ENCODE measurements at places on chromosomes 4 and X.
A peak's percentile ranks its signal among the peaks of the same experiment; 100 is the strongest.

GRCh38 chr4:161919442-161920220 lies 244.2 kb downstream of the FSTL5 start:
- DNase-seq = no peak

DNA sequence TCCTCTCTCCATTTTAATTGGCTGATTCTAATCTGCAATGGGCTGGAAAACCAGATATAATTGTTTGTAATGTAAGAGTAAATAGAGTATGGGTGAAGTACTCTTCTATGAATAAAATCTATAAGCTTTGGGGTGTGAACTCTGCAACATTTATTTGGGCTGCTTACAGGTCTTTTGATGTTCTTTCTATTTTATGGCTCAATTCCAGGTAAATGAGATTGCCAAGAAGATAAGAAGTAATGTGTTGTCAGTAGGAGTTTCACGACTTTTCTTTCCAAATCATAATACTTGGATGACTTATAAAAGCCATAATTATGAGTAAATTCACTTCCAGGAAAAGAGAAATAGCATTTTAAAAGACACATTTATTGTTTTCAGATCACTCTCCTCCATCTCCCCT lies 103.5 kb downstream of the FMR1NB start:
- DNase-seq = no peak

GRCh38 chrX:150087612-150088011 lies 149.3 kb upstream of the EOLA2 start:
- DNase-seq = no peak

DNA sequence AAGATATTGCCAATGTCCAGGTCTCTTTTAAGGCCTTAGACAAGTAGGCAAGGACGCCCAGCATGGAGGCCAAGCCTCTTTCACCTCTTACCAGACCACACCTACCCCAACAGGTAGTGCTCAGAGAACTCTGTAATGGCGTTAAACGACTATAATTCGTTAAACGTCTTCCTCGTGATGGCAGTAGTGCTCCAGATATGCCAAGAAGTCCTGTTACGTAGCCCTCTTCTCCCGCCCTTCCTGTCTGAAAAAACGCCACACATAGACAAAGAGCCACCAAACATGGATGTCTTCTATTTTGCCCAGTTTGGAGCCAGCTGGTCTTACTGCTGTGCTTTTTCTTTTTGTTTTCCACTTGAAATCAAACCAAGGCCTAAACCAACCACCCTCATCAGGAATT lies 190.7 kb downstream of the OR13H1 start:
- no peak for DNase-seq

DNA sequence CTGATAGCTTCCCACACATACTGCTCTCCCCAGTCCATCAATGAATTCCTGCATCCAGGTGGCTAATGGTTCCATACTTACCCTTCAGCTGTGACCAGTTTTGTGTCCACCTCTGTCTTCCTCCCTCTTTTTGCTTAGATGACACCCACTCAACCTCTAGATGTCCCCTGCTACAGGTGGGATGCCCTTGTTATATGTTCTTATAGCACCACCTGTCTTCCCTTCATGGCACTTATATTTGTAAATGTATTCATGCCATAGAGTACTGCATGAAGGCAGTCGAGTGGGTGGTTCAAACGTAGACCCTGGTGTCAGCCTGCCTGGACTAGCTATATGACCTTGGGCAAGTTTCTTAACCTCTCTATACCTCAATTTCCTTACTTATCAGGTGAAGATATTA lies 6.5 kb upstream of the USP46 start:
- DNase-seq = no peak

DNA sequence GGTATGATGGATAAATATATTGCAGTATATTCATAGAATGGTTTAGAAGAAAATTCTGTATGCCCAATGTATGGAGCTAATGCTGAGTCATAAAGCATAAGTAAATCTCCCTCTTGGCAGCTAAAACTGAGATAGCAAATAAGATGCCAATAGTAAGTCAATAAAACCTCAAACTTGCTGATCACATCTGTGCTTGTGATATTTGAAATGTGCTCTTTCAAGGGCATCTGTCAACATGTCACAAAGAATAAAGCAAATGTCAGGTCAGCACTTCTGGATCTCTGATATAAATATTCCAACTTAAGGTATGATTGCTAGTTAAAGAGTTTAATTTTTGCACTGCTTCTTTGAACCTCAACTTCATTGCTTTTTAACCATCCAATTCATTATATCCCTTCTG lies 262.3 kb upstream of the EMCN start:
- DNase-seq = no peak

GRCh38 chr4:145681956-145682355 lies 2.0 kb downstream of the C4orf51 start:
- DNase-seq = no peak

DNA sequence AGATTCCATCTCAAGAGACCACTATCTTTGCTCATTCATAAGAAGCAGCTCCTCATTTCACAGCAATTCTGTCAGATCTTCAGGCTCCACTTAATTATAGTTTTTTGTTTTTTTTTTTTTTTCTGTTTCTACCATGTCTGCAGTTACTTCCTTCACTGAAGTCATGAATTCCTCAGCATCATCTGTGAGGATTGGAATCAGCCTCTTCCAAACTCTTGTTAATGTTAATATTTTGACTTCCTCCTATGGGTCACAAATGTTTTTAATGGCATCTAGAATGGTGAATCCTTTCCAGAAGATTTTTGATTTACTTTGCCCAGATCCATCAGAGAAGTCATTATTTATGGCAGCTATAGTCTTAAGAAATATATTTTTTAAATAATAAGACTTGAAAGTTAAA lies 53.1 kb downstream of the BMP2K start:
- no peak for DNase-seq

DNA sequence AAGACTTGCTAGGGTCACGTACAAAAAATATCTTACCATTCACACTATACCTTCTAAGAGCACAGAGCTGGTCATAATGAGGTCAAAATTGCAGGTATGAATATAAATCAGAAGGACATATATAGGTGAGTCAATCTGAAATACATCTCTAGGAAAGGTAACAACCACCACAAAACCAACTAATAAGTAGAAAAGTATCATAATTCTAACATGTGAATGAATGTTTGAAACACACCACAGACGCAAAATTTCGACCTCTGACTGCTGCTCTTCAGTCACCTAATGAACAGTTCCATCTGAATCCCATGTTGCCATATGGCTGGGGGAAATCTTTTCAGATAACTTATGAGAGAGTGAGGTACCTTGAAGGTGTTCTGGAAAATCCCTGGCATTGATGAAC lies 22.1 kb downstream of the STAP1 start:
- DNase-seq = no peak

DNA sequence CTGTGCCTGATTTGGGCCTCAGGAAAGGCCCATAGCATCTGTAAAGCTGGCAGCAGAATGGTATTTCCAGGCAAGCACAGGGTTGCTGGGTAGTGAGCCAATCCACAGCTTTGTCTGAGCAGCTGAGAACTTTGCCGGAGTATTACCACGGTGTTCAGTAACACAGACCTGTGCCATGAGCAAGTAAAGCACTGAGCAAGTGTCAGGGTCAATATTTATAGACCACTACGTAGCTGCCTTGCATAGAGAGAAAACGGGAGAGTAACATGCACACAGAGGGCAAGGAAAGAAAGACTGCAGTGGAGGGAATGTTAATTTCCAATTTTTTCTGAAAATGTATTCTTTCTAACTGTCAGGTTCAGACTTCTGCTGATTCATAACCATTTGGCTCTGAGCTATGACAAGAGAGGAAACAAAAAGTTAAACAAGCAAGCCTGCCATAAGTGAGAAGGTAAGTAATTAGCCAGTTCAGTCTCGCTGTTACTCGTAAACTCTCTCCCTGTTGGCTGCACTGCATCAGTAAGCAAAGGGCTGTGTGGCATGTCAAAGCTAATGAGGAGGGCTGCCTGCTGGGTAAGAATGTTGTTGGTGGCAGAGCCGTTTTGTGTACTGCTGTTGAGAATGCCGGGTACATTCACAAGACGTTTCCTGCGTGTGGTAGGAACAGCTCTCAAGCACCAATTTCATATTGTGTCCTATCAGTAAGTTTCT lies 238.1 kb downstream of the BMPR1B start:
- DNase-seq = peak; percentile 74

- no peak for DNase-seq
Observed at GRCh38 chrX:133985164-133985966, at the start of gene GPC3. TSS of gene GPC3 (minus strand) at chrX:133985594.

- DNase-seq = no peak
Observed at GRCh38 chrX:48761674-48762471, at the start of gene GLOD5. TSS of gene GLOD5 (plus strand) at chrX:48761747. CDS start at chrX:48761791, 44 bp downstream.

DNA sequence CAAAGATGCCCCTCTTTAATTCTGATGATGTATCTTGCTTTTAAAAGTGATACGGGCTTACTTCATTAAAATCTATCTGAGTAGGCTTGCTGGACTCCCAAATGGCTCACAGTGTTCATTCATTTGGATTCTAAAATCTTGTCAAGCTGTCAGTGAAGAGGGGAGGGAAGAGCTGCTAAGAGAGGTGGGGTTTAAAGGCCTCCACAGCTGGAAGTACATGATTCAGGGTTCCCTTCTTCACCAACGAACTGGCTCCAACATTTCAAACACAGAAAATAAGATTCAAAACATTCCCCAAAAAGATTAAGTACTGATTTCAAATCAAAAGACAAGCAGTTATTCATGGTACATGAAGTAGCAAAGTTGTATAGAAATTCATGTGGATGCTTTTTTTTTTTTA lies 133.0 kb upstream of the NAP1L5 start:
- no peak for DNase-seq
